ENCODE measurements at places on chromosomes 4 and X. TPM values are rescaled to one million over a fixed set of nuclear protein-coding genes. Genes with fewer than 3 reads are reported as not detected.

The ZAR1 gene
- not detected for total RNA-seq

The CNGA1 gene
- not detected for total RNA-seq

The GYPE gene
- 1.3 TPM for total RNA-seq

DNA sequence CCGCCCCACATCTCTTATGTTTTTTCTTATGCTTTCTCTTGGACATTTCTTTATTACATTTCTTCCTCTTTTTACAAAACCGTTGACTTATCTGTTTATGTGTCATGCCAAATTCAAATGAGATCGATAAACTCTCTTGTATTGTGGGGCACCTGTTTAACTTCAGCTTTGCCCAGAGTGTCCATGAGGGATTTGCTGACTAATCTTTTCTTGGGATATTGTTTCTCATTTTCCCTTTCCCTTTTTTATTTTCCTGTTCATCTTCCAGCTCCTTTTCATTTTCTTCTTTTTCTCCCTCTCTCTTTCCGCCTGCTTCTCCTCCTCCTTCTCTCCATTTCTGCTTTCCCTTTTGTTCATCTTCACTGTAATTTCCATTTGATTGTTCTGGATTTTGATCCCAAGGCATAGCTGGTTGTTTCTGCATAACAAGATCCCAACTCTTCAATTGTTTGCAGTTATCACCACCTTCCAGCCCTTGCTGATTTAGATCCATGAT is 10.7 kb downstream of the TIMM8A start:
- DNase-seq: no peak

GRCh38 chr4:7863911-7864681 is 75.6 kb downstream of the AFAP1 start:
- DNase-seq: peak; percentile 20

DNA sequence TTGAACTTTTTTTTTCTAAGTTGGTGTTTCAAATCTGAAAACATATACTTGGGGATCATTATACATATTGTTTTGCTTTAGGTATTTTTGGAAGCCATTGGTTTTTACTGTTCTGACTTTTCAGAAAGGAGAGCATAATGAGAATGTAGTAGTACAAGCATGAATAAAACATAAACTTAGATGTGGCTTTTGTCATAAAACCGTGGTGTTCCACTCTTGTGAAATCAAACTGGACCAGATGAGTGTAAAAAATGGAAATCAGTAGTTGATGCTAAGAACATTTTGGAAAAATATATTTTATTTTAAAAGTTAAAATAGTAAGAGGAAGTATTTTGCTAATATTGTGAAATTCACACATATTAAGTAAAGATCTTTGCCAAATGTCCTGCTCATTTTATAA is 29.6 kb downstream of the GUCY1A1 start:
- no peak for DNase-seq

GRCh38 chr4:127852661-127853060 is 28.0 kb upstream of the PLK4 start:
- no peak for DNase-seq

Data from fibroblast of lung (primary cell).